ENCODE measurements at places on chromosomes 2 and 18.

GRCh38 chr2:136214307-136215200 lies 96.6 kb upstream of the CXCR4 start:
- DNase-seq, result no peak

DNA sequence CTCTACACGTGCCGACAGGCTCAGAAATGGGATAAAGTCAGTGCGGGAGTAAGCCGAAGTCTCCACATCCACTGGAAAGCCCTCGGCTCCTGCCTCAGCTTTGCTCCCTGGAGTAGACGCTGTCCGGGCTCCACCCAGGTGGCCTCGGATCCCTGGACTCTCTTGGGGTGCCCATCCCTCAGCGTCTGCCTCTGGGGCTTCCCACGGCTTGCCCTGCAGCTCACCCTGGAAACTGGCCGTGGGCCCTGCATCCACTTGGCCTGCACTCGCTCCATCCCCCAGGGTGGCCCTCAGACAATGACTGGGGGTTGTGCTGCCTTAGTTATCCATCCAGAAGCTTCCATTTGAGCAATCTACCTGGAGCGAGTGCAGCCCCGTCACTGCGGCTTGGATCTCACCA lies 36.2 kb upstream of the TAF1B start:
- no peak for DNase-seq

DNA sequence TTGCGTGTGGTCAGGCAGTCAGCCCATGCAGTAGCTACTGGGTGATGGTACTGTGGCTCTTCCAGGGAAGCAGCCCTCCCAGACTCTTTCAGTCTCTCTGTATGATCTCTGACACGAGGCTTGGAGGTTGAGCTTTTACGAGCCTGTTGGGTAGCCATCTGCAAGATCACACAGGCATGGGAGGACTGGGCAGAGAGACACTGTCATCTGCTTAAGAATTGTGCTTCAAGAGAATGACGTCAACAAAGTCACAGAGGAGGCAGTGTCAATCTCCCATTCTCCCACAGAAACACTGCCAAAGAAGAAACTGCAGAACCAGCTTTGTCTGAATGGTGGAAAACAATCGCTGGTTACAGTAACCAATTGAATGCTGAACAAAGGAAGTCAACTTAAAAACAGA lies 78.4 kb upstream of the MC2R start:
- DNase-seq, result no peak

- no peak for DNase-seq
These were observed 209.9 kb downstream of the TDRD15 start for GRCh38 chr2:21333684-21334083.

- no peak for DNase-seq
These were observed 204.8 kb downstream of the MBD2 start for GRCh38 chr18:54019641-54020040.

GRCh38 chr2:101679801-101680487 lies 17.6 kb upstream of the MAP4K4 start:
- DNase-seq, result no peak

DNA sequence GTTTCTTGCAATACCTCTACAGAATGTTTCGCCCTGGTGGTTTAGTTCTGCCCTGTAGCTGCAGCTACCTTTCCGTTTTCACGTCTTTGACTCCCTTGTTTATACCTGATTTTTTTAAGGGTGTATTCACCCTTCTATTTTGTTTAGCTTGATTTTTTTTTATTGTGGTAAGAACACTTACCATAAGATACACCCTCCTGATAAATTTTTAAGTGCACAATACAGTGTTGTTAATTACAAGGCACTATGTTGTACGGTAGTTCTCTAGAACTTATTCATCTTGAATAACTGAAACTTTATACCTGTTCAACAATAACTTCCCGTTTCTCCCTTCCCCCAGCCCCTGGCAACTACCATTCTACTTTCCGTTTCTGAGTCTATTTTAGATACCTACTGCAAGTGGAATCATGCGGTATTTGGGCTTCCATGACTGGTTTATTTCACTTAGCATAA lies 48.9 kb upstream of the NABP1 start:
- no peak for DNase-seq

All from SJSA1 (cell line).